ENCODE measurements at places on chromosomes 6 and 20.
A peak's percentile ranks its signal among the peaks of the same experiment; 100 is the strongest.

- no peak for DNase-seq
These were observed 974.0 kb upstream of the GJE1 start for GRCh38 chr6:141158740-141159139.

DNA sequence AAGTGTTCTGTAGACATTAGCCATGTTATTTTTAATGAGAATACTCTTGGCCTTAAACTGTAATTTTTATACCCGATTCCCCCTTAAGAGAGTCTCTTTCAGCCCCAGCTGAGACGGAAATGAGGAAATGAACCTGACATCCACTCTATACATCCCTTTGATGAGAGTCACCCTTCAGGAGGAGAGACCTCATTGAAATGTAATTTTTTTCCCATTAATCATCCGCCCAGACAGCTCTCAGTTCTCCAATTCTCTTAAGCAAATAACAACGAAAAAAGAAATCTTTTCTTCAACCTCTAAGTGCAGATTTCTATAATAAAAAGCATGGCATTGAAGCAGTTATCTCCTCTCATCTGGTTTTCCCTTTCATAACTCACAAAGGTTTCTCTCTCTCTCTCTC, 243.8 kb upstream of the PMEPA1 start:
- DNase-seq, result no peak

DNA sequence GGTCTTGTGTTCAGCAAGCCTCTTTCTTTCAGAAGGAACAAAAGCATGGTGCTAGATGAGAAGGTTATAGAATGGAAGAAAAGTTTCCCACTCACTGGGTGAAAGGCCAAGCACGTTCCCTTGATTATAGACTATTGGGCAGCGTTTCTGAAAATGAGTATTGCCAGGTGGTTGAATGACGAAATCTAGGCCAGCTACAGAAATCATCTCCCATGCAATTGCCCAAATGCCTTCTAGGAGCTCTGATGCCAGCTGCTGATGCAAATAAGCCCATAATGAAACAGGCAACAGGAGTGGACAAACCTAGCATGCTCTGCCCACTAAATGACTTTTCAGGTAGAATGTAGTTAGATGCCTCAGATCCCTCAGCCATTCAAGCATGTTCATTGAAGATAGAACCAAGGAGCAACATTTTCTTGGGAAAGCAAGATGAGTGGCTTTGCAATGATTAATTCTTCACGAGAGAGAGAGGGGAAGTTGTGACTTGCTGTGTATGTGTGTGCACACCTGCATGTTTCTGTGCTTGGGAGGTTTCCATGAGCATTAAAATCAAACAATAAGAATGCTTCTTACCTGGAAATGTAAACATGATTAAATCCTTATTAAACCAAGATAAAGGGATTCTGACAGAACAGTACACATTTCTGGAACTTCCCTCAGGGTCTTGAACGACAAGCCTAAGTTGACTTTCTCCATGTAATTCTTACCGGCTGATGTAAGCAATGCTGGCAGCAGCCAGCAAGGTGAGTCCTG, 43.6 kb downstream of the ADTRP start:
- DNase-seq, result no peak

DNA sequence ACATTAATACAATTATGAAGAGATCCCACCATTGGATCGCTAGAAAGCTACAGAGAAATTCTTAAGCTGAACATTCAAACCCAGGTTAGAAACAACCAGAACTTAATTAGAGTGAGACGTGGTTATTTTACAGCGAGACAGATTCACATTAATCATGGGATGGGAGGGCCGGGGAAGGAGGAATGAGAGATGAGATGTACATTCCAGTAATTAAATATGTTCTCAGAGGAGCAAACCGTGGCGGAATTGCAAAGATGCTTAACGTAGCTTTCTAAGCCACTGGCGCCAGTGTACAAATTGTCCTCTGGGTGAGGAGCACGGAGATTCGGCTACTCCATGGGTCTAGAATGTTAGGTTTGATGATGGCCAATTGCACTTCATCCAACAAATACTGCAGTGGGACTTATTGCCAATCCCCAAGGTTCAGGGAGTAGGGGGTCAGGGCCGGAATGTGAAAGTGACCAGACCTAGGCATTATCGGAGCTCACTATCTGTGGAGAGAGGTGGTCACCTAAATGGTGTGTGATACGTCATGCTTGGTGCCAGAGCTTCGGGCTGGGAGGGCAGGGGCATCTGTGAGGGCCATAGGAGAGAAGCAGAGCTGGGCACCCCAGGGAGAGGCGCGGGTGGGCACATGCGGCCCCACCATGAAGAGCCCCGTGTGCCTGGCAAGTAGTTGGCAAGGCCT, 114.7 kb downstream of the EDN3 start:
- DNase-seq, result no peak

DNA sequence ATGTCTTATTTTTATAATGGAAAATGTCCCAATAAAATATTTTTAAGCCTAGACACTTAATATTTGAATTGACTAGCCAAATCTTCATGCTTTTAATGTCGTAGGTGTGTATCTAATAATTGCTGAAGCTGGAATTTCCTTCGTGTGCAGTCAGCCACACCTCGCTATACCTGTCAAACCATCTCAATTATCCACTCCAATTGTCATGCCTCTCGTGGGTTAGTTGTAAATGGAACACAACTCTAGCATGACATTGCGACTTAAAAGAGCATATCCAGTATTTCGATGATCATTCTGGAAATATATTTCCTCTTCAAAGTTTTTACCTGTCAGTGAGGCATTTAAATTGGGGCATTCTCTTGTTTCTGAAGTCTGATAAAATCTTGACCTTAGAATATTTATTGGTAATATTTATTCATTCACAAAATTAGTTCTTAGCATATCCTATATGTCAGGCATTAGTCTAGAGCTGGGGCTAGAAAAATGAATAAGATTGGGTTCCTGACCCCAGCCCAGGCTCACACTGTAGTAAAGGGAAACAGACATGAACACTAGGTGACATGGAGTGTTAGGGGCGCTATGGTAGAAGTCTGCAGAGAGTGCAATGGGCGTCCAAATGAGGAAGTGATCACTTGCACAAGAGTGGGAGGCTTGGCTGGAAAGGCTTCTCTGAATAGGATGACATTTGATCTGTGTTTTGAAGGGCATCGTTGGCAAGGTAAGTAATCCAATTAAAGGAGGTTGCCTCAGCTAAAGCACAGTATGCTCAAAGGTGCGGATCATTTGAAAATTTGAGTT, 11.0 kb upstream of the CFAP206 start:
- DNase-seq, result no peak

DNA sequence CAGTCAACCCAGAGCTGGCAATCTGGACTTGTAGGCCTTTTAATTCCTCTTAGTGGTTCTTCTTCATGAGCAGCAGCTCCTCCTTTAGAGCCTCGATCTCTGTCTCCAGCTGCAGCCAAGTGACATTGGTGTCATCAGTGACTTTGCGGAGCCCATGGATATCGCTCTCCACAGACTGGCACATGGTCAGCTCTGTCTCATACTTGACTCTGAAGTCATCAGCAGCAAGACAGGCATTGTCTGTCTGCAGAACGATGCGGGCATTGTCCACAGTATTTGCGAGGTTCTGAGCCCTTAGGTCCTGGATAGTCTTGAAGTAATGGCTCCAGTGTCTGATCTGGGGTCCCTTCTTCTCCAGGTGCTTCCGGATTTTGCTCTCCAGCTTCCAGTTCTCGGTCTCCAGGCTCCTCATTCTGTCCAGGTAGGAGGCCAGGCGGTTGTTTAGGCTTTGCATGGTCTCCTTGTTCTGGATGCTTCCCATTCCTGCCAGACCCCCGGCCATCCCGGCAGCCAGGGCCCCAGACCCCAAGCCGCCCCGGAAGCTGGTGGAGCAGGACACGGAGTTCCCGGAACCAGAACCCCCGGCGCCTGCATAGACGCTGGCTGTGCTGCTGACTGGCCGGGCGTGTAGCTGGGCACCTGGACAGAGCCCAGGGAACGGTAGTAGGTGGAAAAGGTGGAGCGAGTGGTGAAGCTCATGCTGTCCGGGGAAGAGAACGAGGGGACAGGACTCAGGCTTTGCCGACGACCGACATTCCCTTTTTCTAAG, 15.1 kb downstream of the RFPL4B start:
- peak; percentile 37 for DNase-seq

DNA sequence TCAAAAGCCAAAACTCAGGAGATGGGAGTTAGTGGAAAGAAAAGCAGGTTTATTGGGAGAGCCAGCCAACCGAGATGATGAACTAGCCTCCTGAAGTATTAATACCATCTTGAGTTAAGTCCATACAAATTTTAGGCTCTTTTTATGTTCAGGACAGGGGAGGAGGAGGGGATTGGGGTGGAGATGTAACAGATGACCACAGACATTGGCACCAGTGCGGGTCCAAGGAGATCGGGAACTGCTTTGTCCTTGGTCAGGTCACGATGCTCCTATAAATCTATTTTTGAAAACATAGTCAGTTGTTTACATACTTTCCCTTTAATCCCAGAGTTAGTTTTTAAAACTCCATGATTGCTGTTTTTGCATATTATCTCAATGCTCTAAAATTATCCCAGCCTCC, 219.6 kb downstream of the ANKRD60 start:
- DNase-seq, result no peak

- no peak for DNase-seq
These were observed 247.3 kb upstream of the PDE10A start for GRCh38 chr6:165910184-165910966.

GRCh38 chr6:40524797-40525585, 62.2 kb downstream of the LRFN2 start:
- DNase-seq, result no peak

DNA sequence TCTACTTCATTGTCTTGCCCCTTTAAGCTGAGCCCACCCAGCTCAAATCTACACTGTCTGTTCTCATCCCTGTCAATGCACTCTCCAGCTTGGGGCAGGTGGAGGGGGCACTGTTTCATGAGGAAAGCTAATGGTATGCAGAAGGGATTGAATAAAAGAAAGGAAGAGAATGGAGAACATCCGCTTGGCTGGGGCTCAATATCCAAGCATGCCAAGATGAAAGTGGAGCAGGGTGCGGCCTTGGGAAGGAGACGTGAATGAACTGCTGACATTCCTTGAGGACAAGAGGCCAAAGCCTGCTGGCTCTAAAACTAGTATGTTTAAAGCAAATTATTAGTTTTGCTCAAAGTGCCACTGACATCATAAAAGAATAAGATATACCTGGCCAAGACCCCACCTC, 24.2 kb downstream of the AKAP12 start:
- no peak for DNase-seq

DNA sequence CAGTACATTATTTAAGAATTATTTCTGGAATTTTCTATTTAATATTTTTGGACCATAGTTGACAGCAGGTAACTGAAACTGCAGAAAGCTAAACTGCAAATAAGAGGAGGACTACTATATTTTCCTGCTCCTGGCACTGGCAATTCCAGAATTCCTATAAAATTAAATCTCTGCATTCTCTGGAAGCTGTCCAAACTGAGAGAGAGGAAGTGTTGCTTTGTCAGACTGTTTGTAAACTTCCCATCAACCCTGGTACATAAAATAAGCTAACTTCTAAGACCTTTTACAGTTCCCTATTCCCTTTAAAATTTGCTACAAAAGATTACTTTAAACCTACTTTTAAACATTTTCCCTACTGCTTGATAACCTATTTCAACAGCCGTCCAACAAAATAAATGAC, 196.1 kb upstream of the RUNX2 start:
- no peak for DNase-seq

DNA sequence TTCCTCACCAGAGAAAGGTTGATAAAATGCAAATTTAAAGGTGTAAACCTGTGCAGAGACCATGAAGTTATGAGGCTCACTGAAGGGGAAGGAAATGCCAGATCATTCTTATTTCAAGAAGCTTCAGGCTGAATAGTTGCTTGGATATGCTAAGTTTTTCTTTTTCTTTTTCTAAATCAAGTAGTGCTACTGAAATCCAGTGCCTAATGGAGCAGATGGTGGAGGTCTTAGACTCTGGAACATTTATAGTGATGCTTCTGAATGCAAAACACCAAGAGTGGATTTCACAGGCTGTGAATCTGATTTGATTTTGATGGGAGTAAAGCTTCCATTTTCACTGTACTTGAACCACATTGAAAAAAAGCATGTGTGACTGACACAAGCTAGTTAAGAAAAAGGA, 151.2 kb upstream of the BEND3 start:
- no peak for DNase-seq

GRCh38 chr6:167590193-167590592, 236.5 kb upstream of the AFDN start:
- peak; percentile 91 for DNase-seq

DNA sequence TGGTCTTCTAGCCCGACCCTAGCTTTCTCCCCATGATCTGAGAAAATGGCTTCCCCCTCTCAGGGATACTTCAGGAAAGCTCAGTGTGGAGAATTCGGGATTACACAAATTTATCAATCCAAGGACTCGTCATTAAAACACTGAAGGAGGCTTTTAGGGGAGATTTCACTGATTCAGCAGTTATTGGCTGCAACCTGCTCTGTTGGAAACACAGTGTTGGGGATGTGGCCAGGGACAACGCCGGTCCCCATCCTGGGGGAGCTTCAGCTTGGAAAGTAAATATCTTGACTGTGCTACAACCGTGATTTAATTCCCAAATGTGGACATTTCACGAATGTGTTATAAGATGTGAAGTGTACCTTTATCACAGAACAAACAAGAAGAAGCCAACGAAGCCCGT, 44.8 kb upstream of the ZNF831 start:
- no peak for DNase-seq

DNA sequence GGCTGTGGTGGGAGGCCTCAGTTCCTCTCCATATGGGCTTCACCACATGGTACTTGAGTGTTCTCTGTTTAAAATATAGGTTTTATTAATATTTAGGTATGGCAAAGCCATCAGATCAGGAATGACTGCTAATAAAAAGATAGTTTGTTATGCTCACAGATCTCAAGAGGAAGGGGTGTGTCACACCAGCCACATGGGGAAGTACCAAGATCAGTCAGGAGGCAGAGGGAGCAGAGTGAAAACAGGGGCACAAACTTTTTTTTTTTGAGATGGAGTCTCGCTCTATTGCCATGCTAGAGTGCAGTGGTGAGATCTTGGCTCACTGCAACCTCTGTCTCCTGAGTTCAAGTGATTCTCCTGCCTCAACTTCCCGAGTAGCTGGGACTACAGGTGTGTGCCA, 92.1 kb upstream of the GCM1 start:
- no peak for DNase-seq

DNA sequence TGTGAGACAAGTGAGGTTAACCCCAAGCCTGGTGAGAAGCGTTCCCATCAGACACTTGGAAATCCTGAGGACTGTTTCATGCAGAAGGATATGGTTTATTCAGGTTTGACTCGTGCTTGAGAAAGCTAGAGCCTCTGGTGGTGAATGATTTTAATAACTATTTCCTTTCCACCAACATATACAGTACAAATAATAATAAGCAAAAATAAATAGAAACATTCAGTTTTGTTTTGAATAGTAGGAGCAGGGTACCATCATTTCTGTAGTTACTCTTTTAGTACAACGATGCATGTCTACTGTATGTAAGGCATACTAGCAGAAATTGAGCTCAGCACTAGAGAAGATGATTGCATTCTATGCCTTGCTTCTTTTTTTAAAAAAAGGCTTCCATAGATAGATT, 33.5 kb downstream of the PLG start:
- no peak for DNase-seq

DNA sequence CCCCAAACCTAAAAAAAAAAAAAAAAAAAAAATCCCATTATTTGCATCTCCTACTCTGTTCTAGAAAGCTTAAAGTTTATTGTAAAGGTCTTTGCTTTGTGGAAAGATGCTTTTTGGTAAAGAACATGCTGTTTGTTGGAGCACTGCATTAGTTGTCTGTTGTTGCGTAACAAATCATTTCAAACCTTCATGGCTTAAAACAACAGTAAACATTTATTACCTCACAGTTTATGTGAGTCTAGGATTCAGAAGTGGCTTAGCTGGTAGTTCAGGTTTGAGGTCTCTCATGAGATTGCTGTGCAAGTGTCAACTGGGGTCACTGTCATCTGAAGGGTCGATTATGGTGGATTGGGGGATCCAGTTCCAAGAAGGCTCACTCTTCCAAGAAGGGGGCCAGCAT, 155.2 kb upstream of the ZFP64 start:
- no peak for DNase-seq
